ENCODE measurements at places on chromosomes 2 and 18.

DNA sequence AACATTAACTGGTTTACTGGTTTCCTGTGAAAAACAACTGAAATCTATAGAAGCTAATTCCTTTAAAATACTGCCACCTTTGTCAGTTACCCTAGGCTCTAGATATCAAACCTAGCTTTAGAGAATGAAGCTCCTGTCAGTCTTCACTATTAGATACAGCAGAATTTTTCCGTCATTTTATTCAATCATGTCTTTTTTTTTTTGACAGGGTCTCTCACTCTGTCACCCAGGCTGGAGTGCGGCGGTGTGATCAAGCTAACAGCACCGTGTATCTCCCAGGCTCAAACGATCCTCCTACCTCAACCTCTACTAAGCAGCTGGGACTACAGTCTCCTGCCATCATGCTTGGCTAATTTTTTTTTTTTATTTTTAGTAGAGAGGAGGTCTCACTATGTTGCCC, 415.2 kb upstream of the LRRTM4 start:
- no peak for DNase-seq

- DNase-seq, result no peak
Measured at GRCh38 chr2:22499082-22499839, 885.7 kb upstream of the KLHL29 start.

DNA sequence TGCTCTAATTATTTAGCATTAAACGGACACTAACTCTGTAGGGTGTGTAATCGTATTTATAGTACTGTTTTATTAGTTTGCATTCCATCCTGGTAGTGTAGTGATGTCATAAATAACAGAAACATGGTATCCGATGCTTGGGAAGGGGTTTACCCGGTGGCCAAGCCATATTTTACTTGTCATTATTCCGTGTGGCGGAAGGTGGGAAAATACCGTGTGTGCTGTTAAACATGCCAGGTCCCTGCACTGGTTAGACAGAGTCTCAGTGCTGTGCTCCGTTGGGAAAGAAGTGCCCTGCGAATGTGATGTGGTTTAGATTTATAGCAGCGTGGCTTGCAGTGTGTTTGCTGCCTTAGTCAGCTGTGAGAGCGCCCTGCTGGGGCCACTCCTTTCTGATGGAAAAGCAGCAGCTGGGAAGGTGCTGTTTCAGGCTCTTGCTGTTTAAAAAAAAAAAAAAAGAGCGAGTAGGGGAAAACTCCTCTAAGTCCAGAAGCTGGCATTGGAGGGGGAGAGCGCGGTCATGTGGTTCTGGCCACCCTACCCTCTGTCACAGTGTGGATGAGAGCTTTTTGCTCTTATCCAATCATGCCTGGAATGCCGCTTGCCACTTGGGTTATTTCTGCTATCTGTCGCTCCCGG, 211.0 kb downstream of the NEDD4L start:
- DNase-seq, result no peak

DNA sequence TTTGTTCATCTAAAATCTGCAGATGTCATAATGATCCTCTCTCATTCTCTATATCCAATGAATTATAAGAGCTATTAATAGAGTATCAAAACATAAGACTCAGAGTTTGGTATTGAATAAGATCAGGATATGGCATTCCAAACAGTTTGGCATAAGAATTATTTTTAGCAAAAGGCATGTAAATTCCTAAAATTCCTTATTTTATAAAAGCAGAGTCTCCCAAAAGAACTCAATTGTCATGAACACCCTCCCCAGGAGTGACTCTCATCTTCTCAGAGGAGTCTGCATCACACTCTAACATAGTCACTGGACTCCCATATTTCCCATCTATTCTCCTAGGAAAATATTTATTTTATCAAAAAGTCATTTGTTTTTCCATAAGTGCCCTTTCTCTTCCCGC, 1710.2 kb upstream of the SLC39A10 start:
- DNase-seq, result no peak

DNA sequence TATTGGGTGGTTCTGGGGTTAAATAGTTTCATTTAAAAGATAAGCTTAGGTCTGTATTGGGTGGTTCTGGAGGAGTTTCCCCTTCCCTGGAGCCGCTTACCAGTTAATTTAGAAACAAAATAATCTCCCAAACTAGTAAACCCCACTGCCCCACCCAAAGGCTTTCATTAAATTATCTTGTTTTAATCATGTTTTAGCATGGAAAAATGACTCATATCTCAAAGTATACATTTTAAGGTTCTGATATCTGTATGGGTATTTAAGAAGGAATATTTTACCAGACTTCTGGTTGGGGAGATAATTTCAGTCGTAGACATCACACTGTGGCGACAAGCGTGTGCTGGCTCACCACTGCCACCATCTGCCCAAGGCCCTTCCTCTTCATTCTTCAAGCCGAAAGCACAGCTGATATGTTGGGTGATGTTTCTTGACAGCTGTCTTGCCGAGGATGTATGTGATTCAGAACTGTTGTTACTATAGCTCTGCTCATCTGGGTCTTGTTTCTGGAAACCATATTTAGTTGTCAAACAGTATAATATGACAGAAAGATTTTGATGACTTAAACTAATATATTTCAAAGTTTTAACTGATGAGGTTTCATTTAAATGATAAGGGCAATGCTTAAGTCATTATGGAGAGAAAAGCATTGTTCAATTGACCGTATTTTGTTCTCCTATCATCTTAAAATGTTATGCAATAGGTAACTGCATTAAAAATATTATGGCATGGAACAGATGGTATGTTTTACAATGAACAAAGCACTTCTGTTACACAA, 5.1 kb downstream of the FIGLA start:
- DNase-seq, result no peak

DNA sequence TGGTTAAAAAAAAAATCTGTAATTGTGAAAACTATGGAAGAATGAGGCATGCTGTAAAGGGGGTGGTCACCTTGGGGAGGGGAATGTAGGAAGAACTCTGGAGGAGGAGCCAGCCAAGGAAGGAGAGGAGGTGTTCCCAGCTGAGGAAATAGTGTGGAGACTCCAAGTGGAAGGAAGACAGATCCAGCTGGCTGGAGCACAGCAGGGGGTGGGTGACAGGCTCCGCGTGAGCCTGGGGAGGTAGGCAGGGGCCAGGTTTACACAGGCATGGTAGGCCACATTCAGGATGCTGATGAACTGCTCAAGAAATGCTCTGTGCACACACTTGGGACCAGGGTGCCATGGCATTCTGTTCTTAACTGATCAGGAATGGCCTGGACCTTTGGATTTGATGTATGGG, 16.8 kb downstream of the AFF3 start:
- DNase-seq, result no peak

All from stimulated activated CD4-positive, alpha-beta T cell treated with anti-CD3 and anti-CD28 coated beads, TNF-alpha, amount 100 ng/mL, for 4 hours (primary cell).